Large intestine (tissue), 12 donors: ENCODE measurements at places on chromosomes 5 and 9. TPM values are rescaled to one million over a fixed set of nuclear protein-coding genes. Genes with fewer than 3 reads are reported as not detected.

DNA sequence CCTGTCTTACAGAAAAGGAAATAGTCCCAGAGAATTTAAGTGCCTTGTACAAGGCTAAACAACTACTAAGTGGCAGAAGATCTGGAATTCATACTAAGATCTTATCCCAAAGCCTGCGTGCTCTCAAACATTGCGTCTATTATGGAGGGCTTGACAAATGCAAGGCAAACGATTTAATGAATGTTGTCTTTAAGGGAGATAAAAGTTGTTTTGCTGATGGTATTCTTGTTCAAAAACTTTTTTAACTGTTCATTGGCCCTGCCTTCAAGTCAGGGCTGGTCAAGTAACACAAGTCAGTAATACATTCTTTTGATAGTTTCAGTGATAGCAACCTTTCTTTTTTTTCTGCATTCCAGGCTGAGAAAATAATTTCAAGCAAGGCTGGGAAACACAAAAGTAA is 1.7 kb upstream of the SLC38A9 start:
- DNase-seq, result no peak

DNA sequence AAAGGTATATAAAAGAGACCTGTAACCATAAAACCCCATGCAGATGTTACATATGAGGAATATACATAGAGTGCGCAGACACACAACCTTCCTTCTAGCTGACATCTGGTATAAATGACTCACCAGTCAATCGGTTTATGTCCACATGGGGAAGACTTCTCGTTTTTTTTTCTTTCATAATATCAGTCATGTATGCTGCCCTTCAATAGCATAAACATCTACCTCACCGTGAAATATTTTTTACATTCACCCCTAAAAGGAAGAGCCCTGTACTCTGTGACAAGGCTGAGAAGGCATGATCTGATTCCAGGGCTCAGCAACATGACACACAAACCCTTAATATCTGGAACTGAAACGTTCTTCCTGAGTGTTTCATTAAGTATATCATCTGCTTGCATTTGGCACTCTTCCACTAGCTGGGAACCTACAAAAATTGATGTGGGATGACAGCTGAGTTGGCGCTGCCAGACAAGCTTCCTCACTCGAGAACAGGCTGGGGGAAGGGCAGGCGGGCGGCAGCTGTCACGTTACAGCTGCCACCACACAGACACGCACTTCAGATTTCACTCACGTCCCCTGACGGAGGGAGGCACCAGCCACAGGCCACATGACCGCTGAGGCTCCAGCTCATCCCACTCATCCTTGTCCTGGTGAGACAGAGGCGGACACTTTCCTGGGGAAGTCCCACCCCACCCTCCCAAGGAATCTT is 74.2 kb downstream of the SHB start:
- peak; percentile 43 for DNase-seq

- no peak for DNase-seq
Measured at GRCh38 chr5:136734628-136735027, 369.3 kb upstream of the TRPC7 start.

WDR70 gene
- 27.7 TPM for polyA plus RNA-seq

BAAT gene
- 0.60 TPM for polyA plus RNA-seq
